ENCODE measurements at places on chromosomes 1 and 21.

DNA sequence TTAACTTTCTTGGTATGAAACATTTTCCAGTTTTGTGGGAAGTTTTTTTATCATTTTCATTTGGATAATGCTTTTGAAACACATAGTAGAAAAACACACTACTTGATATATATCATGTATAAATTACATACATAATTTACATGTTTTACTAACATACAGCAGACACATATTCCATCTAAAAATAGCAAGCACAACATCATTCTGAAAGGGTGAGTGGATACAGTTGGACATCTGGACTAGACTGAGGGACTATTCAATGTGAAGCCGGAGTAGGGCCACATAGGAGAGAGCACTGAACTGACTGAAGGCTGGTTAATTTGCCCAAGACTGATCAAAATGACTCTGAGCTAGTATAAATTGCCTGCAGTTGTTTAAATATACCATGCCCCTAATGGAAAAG lies 11.7 kb downstream of the CDKN2C start:
- DNase-seq = no peak

GRCh38 chr1:162846256-162847212 lies 14.4 kb downstream of the CCDC190 start:
- DNase-seq = no peak

DNA sequence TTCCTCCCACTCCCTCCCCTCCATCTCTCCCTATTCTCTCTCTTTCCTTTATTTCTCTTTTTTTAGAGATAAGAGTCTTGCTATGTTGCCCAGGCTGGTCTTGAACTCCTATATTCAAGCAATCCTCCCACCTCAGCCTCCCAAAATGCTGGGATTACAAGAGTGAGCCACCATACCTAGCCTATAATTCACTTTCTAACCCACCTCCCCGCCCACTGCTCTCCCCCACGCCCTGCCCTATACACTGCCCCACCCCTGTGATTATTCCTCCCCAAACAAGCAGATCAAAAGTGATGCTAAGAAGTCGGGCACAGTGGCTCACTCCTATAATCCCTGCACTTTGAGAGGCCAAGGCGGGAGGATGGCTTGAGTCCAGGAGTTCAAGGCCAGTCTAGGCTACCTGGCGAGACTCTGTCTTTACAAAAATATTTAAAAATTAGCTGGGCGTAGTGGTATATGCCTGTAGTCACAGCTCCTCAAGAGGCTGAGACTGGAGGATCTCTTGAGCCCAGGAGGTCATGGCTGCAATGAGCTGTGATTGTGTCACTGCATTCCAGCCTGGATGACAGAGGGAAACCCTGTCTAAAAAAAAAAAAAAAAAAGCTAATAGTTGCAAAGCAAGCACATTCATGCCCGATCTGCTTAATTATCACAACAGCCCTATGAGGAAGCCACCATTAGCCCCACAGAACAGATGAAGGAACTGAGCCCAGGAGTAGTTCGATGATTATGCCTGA lies 12.8 kb upstream of the E2F2 start:
- no peak for DNase-seq

DNA sequence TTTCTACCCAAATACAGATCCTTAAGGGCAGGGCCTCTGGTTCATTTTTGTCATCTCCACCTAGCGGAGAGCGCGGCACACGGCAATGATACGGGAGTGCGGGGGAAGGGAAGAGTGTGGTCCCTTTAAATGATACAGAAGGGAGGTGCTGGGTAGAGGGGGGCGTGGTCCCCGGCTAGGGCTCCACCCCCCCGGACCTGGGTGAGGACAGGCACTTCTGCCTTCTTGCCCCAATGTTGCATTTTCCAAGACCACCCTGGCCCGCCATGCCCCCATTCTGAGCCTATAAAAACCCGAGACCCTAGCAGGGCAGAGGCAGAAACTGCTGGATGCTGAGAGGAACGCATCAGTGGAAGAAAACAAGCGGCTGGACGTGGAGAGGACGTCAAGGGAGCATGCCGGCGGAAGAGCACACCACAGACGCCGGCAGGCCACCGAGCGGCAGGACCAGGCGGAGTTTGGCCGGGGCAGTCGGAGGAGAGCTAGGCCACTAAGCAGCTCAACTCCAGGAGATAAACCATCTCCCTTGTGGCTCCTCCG lies 30.0 kb downstream of the LRRC3 start:
- DNase-seq = peak; percentile 47

GRCh38 chr1:226985239-226985838 lies 45.2 kb downstream of the COQ8A start:
- no peak for DNase-seq

GRCh38 chr1:236516929-236517704 lies 6.7 kb upstream of the LGALS8 start:
- peak; percentile 72 for DNase-seq

GRCh38 chr1:149934356-149934755 lies 2.3 kb downstream of the MTMR11 start:
- no peak for DNase-seq

GRCh38 chr1:20242890-20243479 lies 47.7 kb upstream of the VWA5B1 start:
- no peak for DNase-seq

DNA sequence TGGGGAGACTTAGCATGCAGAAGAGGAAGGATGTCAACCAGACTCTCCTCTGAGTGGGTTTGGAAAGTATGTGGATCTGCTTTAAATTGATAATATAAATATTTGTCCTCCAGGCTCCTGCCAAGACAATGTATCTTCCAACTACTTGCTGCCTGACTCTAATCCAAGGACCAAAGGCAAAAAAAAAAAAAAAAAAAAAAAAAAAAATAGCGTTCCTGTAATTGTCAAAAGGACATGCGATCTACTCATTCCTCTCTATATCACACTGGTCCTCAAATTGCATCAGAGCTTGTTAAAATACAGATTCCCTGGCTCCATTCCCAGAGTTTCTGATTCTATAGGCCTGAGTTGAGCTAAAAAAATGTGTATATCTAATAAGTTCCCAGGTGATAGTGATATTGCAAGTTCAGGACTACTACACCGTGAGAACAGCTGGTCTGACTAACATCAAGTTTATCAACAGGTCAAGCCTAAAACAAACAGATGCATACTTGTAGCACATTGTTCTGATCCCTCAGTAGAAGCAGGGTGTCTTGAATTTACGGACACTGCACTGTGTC lies 141.3 kb downstream of the TNR start:
- no peak for DNase-seq

DNA sequence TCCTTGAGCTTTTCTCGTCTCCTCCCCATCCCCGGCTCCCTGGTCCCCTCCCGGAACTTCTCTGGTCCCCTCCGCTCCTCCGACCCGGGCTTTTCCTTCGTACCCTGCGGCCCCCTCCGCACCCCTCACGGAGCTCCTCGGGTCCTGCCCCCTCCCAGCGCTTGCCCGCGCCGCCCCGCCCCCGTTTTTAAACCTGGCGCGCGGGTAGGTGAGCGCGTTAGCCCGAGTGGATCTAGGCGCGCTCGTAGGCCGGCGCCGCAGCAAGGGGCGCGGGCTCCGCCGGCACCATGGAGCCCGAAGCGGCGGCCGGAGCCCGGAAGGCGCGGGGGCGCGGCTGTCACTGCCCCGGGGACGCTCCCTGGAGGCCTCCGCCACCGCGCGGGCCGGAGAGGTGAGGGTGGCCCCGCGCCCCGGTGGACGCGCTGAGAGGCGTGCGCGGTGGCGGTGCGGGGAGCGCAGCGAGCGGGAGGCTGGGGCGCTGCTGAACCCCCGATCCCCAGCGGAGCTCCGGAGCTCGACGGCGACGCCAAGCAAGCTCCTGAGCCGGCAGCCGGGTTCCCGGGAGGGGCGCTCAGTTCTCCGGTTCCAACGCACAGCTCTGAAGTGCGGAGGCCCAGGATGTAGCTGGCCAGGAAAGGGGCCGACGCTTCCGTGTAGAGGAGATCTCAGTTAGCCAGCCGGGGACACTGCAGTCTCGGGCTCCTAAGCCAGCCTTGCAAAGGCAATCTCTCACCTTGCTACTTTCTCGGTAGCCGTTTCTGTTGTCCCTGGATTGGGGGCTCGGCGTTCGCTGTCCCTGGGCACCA lies at the start of gene RIPPLY3:
Gene RIPPLY3, plus strand, starts transcription at position 217 of the 806 bp plus-strand sequence. Its CDS starts 71 bp downstream, at position 288.
- no peak for DNase-seq

GRCh38 chr1:63004868-63005267 lies 220.9 kb downstream of the ATG4C start:
- no peak for DNase-seq

DNA sequence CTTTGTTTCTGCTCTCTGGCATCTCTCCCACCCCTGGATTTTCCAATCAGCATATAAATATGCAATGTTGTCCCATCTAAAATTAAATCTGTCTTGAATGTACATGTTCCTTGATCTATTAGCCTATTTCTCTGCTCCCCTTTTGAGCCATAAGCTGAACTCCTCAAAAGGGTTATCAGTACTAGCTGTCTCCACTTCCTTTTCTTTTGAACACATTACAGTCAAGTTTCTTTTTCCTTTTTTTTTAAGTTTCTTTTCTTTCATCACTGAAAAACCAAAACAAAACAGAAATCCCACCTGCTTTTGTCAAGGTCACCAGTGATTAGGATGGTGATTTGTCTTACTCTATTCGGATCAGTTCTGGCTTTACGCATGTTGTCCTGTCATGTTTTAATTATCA lies 29.3 kb downstream of the XCL2 start:
- DNase-seq = no peak

Data from central memory CD4-positive, alpha-beta T cell (primary cell).